ENCODE measurements at places on chromosomes 3 and 15. TPM values are rescaled to one million over a fixed set of nuclear protein-coding genes. Genes with fewer than 3 reads are reported as not detected.

DNA sequence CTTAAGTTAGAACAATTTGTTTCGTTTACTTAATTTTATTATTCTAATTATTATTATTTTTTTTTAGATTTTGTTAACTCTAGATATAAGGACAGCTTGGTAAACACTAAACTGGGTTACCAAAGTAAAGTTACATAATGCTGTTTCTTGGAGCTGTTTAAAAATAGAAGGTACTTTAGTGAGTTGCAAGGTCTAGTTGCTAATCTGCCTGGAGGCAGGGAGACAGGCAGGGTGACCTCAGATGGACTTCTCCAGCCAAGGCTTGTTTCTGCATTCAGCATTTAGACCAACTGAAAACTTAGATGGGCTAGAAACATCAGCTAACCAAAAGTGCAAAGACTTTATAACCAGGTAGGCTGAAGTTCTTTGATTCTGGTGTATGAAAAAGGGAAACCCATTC lies 336.4 kb upstream of the GRM7 start:
- H3K27me3 ChIP-seq: no peaks in the 10 kb centered on the region
- no peaks in the 10 kb centered on the region for H3K36me3 ChIP-seq
- no peaks in the 10 kb centered on the region for H3K4me1 ChIP-seq
- H3K27ac ChIP-seq: no peak overlapping the region
- DNase-seq: no peak

DNA sequence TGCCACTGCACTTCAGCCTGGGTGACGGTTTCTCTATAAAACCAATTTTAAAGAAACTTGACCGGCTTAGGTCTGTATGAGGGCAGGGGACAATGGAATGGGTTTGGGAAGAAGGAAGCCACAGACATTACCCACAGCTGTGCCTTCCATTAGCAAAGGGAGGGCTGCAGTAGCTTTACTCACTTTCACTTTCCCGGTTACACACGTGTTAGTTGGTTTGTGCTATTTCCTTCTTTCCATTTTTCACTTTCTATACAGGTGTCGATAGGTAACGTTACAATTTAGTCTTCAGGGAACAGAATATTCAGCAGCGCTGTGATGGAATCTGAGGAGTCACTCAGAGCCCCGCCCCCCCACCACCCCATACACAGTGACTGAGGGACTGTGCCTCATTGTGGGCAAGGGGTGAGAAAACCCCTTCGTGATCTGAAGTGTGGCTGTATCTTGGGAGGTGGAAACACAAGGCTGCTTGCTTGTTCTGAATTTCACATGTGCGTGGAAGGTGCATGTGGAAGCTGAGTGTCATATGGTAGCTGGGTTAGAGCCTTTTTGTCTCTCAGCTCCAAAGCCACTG lies 44.8 kb upstream of the RPL32 start:
- no peak overlapping the region for H3K27ac ChIP-seq
- no peak overlapping the region for H3K4me3 ChIP-seq

The GUCA1C gene
- total RNA-seq: not detected

The ACAD11 gene
- total RNA-seq: 11.2 TPM

DNA sequence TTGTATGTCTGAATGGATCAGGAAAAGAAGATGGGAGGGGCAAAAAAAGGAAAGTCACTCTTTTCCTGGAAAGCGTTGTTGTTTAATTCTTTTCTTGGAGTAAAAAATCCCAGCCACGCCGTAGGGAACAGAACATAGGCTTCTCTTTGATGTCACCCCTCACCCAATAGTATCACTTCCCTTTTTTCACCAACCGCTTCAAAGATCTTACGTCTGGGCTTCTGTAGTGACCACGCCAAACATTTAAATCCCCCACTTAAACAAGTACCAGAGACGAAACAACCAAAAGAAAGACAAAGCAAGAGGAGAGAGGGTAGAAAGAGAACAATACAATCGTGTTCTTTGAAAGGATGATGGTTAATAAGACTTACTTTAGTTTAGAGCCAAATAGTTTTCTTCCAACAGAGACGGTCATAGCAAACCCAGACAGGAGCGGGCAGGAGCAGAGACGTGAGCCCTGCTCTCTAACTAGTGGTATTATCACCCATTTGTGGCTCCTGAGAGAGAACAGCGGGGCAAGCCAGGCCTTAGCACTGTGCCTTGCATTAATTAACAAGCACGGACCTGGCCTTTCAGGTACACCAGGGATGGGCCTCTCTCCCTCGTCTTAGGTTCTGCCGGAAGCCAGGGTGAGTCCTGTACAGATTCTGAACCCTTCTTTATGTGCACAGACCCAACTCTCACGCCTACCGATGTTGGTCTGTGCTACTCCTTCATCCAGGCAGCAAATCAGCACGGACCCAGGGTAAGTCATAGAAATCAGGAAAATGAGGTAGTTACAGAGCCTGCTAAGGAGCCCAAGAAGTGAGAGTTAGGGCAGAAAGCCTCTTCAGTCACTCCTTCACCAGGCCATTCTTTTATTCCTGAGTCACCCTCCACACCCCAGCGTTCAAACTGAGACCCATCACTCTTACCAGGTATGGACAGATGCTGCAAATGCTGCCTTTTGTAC lies 28.2 kb upstream of the BCL6 start:
- no peak for DNase-seq
- no peak overlapping the region for H3K4me3 ChIP-seq
- no peaks in the 10 kb centered on the region for H3K27me3 ChIP-seq
- H3K4me1 ChIP-seq: peaks cover 44% of the 10 kb centered on the region
- no peak overlapping the region for H3K27ac ChIP-seq

All from activated naive CD4-positive, alpha-beta T cell treated with anti-CD3 and anti-CD28 coated beads for 36 hours (primary cell).